Panc1 (cell line): ENCODE measurements at places on chromosomes 2 and 18.

GRCh38 chr2:176128982-176129796 is at the start of gene HOXD8:
Gene HOXD8 (plus strand): TSS chr2:176129705. CDS start chr2:176130367, 662 bp downstream.
- no peak for DNase-seq

DNA sequence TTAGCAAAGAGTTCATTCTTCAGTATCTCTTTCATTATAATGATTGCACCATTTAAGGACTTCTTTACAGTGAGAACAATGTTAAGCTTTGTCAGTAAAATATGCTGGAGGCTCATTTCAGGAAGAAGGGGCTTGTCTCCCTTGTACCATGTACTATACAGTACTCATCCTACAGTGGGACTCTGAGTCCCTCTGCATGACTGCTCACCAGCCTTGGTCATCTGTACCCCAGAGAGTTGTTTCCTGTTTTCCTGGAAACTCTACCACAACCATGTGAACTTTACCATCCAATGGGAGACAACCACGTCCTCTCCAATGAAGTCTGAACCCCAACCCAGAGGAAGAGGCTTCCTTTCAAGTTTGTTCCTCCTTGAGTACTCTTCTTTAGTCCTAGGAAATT is 1171.1 kb upstream of the CRIM1 start:
- DNase-seq: no peak

DNA sequence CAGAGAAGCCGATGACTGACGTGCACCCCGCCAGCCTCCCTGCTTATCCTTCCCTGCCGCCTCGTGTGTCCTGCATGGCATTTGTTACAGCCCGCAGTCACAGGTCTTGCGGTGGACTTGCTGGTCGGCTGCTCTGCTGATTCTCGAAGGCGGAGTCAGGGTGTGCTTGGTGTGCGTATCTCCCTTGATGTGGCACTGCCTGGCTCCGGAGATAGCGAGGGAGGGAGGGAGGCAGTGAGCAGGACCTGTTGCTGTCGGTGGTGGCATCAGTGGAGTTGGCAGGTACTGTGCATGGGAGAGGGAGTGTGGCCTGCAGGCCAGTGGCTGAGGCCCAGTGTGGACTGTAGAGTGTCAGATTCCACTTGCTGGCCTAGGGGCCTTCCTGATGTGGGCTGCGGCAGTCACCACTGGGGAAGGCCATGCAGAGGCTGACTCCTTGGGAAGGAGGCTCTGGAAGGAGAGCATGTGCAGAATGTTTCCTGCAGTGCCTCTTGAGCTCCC is 198.9 kb downstream of the AGAP1 start:
- no peak for DNase-seq

- no peak for DNase-seq
Measured at GRCh38 chr18:49061239-49061990, 110.7 kb upstream of the SMAD7 start.

GRCh38 chr2:10405448-10405847 is 42.7 kb downstream of the ODC1 start:
- peak; percentile 94 for DNase-seq

- no peak for DNase-seq
Measured at GRCh38 chr2:234994438-234995321, 42.9 kb downstream of the SH3BP4 start.

- DNase-seq: no peak
Measured at GRCh38 chr2:205780645-205781044, 98.3 kb downstream of the NRP2 start.

DNA sequence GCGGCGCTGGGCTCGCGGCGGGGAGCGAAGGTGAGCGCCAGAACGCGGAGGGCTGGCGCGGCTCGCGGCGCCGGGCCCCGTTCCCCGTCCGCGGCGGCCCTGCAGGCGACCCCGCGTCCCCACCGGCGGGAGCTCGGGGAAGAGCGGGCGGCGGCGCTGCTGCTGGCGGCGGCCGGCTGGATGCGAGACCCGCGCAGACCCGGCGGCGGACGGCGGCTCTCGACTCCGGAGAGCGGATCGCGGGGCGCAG is 213 bp downstream of the DOK6 start:
- DNase-seq: no peak

GRCh38 chr2:127122361-127123027 is 15.5 kb upstream of the BIN1 start:
- no peak for DNase-seq

- DNase-seq: no peak
Measured at GRCh38 chr2:163364736-163365135, 371.1 kb downstream of the FIGN start.

DNA sequence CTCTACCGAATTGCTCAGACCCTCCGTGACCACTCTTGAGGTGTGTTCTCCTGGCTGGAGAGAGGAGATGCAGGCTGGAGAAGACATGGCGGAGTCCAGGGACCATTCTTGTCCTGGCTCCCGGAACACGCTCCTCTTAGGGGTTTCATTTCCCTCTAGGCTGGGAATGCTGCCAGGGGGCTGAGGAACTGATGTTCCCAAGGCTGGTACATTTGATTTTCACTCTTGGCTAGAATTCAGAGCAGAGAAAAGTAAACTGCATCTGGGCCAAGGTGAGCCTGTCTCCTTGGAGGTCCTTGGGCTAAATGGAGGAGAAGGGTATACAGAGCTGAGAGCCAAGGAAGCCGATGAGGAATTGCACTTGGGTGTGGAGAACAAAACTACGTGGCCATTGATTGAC is 28.2 kb upstream of the LBH start:
- no peak for DNase-seq

DNA sequence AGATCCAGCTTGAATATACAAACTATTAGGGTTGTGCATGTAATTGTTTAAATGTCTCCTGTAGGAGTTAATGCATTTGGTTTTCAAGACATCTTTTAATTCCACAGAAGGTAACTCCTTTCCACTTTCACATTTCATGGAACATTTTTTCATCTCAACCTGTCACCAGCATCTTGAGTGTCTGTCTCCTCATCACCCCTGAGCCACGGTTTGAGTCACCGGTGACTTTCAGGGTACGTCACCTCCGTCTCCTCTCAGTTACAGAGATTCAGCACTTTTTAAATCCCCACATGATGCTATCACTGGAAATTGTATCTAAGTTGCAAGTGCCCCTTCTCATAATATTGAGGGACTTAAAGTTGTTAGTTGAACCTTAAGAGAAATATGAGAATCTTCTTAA is 25.3 kb downstream of the GPR55 start:
- DNase-seq: no peak

DNA sequence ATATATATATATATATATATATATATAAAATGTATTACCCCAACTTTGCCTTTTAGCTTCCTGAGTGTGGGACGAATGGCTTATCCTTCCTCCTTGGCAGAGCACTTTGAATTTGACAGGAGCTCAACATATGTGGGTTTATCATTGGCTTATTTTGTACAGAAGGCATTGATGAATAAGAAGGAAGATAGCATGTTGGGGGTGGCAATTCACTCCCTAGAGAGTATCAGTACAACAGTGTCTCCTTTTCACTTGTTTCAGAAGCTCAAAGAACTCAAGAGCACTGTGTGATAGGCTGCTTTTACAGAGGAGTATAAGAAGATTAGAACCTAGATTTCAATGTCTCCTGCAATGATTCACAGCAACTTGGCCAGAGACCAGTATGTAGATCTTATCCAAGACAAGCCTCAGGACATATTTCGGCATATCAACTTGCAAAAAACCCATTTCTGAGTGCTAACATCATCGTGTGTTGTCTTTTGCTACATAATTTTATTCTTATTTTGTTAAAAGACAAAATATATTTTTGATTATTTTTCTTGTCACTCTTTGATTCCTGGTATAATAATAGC is 345.8 kb downstream of the SOCS6 start:
- DNase-seq: no peak

- DNase-seq: no peak
Measured at GRCh38 chr2:24239553-24239952, 64.7 kb downstream of the FAM228A start.

- no peak for DNase-seq
Measured at GRCh38 chr2:34912084-34912483, 1313.0 kb upstream of the FAM98A start.

- DNase-seq: no peak
Measured at GRCh38 chr2:101058386-101058785, 56.3 kb downstream of the RPL31 start.

GRCh38 chr2:145927131-145927950 is 1407.4 kb upstream of the ZEB2 start:
- no peak for DNase-seq

DNA sequence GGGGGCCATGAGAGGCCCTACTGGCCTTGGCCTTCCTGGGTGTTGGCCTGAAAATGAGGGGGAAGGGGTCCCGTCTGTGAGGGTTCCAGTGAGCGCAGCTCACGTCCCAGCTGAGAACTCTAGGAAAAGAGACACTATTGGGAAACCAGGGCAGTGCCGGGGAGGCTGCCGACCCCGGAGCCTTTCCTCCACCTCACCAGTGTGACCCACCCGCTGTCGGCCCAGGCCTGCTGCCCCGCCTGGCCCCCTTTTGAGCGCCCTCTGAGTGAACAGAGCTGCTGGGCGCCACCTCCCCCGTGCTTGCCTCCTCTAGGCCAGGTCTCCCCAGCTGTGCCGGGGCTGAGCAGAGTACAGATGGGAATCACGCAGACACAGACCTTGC is 17.5 kb upstream of the ARHGEF4 start:
- DNase-seq: no peak

DNA sequence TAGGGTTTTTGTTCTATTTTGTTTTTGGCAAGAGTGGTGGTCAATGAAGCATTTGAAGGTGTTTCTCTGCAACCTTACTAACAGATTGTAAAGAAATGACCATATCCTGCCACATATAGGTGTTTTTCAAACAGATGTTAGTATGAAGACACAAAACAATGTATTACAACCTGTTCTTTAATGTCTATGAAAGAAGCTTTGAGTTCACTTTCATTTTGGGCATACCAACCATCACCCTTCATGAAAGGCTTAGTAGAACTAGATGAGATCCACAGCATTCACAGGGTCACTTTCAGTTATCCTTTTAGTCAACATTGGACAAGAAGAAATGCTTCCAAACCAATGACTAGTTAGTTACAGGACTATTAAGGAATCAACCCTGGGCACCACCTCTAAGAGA is 95.1 kb downstream of the EHBP1 start:
- no peak for DNase-seq

DNA sequence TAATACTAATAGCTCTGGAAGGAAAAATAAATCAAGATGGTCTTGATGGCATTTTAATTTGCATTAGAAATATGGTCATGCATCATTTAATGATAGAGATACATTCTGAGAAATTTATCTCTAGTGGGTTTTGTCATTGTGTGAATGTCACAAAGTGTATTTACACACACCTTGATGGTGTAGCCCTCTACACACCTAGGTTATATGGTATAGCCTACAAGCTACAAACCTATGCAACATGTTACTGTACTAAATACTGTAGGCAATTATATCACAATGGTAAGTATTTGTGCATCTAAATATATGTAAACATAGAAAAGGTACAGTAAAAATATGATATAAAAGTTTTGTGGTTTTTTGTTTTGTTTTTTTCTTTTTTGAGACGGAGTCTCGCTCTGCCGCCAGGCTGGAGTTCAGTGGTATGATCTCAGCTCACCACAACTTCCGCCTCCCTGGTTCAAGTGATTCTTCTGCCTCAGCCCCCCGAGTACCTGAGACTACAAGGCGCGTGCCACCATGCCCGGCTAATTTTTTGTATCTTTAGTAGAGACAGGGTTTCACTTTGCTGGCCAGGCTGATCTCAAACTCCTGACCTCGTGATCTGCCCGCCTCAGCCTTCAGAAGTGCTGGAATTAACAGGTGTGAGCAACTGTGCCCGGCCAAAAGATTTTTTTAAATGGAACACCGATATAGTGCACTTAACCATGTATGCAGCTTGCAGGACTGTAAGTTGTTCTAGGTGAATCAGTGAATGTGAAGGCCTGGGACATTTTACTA is 83.7 kb upstream of the UBXN4 start:
- DNase-seq: no peak

- no peak for DNase-seq
Measured at GRCh38 chr2:38539086-38539485, 63.6 kb downstream of the HNRNPLL start.

GRCh38 chr2:164843346-164843911 is 1.8 kb upstream of the COBLL1 start:
- no peak for DNase-seq

- no peak for DNase-seq
Measured at GRCh38 chr2:224211181-224211480, 172.0 kb upstream of the SERPINE2 start.

DNA sequence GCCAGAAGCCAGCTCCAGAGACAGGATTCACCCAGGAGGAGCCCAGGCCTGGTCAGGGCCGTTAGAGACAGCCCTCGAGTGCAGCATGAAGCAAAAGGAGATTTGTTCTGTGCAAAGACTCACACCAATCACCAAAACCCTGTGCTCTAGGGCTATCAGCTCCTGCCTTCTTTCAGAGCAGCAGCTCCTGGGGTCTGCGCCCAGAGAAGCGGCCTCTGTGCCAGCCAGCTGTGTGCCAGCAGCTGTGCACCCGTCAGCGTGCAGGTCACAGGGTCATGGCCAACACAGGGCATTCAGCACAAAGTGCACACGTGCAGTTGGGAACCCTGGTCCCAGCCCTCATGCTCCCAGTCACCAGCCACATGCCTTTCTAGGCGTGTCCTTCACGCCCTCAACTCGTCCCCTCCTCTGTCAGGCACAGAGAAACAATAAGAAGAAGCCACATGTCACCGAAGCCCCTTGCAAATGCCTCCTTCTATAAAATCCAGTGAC is 49.3 kb downstream of the ZNF516 start:
- DNase-seq: no peak

GRCh38 chr2:71528131-71528591 is 74.8 kb downstream of the DYSF start:
- no peak for DNase-seq

GRCh38 chr2:4507661-4508060 is 804.3 kb downstream of the DCDC2C start:
- no peak for DNase-seq

DNA sequence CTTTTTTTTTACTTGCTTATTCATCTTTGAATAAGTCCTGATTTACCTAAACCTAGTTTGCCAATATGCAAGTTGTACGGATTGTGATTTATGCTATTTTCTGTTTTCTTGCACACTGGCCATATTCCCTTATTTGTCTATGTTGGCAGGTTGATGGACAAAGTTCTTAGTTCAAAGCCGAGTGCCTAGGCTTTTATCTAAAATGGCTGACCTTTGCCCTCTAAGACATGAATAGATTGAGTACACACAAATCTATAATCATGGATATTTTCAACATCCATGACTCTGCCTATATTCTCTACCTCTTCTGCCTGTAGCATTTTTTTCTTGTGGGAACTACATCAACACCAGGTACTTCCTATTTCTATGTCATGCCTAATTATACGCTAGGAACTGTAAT is 171.7 kb downstream of the TMEFF2 start:
- DNase-seq: no peak

- no peak for DNase-seq
Measured at GRCh38 chr18:9704233-9705118, 3.6 kb upstream of the RAB31 start.

- DNase-seq: no peak
Measured at GRCh38 chr2:4047961-4048891, 344.9 kb downstream of the DCDC2C start.

DNA sequence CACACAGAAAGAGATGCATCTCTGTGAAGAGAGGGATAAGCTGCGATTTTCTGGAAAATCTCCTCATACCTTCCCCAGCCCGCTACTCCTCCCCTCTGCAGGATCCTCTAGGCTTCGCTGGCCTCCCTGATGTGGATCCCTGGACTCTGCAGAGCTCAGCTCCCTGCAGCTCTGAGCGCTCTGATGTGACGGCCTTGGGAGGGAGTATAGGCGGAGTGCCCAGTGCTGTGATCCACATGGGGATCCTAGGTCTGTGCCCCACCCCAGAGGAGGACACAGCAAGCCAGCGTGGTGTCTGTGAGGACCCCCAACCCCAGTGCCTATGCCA is 111.0 kb downstream of the GYPC start:
- no peak for DNase-seq
